Thoracic aorta (tissue), 2 donors: ENCODE measurements at places on chromosomes 16 and 17.

DNA sequence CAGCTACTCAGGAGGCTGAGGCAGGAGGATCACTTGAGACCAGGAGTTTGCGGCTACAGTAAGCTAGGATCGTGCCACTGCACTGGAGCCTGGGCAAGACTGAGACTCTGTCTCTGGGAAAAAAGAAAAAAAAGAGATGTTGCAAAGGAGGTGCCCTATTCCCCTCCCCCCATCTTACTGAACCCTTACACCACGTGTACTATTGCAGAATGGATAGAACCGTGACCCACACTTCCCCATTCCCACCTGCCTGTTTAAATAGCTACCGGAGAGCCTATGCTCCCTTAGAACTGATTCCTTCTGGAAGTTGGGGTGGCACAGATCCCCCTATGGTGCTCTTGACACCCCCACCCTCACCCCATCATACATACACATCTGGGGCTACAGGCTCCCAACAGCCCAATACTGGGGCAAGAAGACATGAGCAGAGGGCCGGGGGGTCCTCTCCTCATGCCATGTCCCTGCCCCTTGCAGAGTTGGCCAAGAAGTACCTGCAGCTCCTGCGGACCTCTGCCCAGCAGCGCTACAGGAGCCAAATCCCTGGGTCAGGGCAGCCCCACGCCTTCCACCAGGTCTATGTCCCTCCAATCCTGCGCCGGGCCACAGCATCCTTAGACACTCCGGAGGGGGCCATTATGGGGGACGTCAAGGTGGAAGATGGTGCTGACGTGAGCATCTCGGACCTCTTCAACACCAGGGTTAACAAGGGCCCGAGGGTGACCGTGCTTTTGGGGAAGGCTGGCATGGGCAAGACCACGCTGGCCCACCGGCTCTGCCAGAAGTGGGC, 35.7 kb downstream of the NLRC5 start:
- DNase-seq = no peak

- no peak for DNase-seq
These were observed 46.7 kb downstream of the C16orf82 start for GRCh38 chr16:27113341-27113841.

DNA sequence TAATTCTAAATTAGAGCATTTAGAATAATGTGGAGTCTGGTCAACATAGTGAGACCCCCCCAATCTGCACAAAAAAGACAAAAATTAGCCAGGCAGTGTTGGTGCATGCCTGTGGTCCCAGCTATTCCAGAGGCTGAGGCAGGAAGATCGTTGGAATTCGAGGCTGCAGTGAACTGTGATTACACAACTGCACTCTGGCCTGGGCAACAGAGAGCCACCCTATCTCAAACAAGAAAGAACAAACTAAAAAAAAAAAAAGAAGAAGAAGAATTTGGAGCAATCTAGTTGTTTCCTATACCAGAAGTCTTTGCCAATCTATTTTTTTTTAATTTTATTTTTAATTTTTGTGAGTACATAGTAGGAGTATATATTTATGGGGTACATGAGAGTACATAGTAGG, 6.0 kb downstream of the CETP start:
- DNase-seq = no peak

GRCh38 chr16:49498666-49499413, 125.2 kb downstream of the C16orf78 start:
- DNase-seq = no peak

DNA sequence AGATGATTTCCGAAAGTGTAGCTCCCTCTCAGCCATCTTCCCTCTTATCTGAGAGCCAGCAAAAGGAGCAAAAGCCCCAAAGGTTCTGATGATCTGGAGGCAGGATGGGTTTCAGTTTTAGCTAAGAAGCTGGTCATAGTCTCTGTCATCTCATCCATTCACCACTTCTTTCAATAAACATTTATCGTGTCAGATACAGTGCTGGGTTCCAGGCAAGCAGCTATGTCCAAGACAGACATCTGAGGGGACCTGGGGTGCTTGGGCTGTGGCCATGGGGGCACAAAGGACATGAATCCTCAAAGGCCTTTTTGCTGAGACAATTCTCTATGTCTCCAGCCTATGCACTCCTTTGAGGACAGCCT, 1.0 kb upstream of the ETV4 start:
- DNase-seq = no peak

GRCh38 chr17:33745047-33745760, 452.1 kb upstream of the ASIC2 start:
- DNase-seq = no peak

DNA sequence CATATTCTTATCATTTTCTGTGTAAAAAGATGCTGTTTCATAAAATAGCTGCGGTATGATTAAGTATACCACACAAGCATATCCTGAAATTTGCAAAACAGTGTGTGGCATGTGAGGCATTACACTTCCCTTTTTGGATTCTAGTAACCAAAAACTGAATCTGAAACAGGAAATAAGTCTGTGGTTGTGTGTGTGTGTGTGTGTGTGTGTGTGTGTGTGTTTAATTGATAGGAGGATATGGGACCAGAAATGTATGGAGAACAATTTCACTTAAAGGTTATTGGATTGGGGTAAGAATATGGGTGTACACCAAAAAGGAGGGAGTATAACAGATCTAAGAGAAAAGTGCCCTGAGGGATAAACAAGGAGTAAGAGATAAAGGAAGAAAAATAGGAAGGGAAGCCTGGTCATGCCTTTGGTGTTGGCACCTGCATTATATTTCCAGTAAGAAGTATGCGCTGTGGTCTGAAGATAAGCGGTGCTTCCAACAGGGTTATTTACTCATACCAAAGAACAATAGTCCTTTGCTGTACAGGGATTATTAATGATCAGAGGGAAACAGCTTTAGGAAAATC, 4.0 kb downstream of the LYRM1 start:
- no peak for DNase-seq

GRCh38 chr16:907842-908241, 62.9 kb downstream of the LMF1 start:
- no peak for DNase-seq

DNA sequence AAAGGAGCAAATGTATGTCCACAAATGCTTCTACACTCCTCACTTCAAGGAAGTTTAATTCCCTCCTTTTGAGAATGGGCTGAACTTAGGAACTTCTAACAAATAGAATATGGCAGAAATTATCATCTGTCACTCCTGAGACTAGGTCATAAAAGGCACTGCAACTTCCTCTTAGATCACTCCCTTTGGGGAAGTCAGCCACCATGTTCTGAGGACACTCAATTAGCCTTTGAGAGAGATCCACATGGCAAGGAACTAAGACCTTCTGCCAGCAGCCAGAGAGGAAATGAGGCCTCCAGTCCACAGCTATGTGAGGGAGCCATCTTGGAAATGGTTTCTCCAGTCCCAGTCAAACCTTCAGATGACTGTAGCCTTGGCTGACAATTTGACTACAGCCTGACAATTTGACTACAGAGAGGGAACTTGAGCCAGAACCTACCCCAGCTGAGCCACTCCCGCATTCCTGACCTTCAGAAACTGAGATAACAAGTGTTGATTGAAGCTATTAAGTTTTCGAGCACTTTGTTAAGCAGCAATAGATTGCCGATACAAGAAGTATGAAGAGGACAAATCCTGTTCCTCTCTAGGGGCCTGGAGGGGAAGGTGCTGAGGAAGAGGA, 113.4 kb upstream of the SEC14L1 start:
- no peak for DNase-seq

DNA sequence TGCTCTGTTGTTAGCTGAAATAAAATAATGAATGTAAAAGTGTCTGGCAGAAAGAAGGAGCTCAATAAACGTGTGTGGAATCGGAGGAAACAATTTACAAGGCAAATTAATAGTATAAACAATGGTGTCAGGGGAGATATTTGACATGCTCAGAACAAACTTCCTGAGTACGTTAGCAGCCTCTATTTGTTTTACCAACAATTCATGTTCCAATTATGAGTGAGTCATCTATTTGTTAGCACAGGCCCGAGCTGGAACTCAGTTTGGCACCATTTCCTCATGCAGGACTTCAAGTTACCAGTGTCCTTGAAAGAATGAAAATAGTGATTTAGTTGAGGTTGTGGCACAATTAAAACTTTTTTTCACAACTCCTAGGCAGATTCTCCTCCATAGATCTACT, 9.1 kb downstream of the ASIC2 start:
- peak; percentile 18 for DNase-seq

DNA sequence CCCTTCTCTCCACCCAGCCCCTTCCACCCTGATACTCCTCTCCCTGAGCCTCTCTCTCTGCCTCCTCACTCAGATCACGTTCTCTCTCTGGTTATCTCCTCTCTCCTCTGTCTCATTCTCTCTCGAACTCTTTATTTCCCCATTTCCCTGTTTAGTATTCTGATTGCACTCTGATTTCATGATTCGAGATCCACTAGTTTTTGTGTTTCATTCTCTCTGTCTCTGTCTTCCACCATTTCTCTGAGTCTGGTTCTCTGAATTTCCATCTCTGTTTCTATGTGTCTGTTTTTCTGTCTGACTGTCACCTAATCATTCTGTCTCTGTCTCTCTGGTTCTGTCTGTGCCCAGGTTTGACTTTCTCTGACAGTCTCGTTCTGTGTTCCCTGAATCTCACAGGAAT, 2.0 kb downstream of the SEZ6L2 start:
- DNase-seq = no peak

- no peak for DNase-seq
These were observed 190.9 kb downstream of the HS3ST3A1 start for GRCh38 chr17:13410874-13411273.

DNA sequence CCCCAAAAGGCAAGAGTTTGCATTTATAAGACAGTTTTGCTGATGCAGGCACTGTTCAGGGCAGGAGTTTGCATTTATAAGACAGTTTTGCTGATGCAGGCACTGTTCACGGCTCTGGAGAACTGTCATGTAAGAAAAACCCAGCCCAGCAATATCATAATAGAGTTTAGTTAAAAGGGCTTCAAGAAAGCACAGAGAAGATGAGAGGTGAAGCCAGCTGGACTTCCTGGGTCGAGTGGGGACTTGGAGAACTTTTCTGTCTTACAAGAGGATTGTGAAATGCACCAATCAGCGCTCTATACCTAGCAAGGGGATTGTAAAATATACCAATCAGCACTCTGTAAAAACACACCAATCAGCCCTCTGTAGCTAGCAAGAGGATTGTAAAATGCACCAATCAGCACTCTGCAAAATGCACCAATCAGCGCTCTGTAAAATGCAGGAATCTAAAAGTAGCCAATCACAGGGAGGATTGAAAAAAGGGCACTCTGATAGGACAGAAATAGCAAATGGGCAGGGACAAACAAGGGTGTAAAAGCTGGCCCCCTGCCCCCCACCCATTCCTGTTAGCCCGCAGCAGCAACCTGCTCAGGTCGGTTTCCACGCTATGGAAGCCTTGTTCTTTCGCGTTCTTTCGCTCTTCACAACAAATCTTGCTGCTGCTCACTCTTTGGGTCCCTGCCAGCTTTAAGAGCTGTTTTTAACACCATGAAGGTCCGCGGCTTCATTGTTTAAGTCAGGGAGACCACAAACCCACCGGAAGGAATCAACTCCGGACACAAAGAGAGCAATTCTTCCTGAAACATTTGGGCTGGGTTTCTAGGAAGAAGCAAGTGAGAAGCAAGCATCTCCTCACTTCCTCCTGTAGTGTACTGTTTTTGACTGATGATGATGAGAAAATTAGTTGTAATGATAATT, 1.8 kb upstream of the CBX1 start:
- no peak for DNase-seq

- DNase-seq = no peak
These were observed 622.2 kb upstream of the SALL1 start for GRCh38 chr16:51773071-51773890.

GRCh38 chr17:65208717-65209116, 71.5 kb downstream of the RGS9 start:
- DNase-seq = no peak

DNA sequence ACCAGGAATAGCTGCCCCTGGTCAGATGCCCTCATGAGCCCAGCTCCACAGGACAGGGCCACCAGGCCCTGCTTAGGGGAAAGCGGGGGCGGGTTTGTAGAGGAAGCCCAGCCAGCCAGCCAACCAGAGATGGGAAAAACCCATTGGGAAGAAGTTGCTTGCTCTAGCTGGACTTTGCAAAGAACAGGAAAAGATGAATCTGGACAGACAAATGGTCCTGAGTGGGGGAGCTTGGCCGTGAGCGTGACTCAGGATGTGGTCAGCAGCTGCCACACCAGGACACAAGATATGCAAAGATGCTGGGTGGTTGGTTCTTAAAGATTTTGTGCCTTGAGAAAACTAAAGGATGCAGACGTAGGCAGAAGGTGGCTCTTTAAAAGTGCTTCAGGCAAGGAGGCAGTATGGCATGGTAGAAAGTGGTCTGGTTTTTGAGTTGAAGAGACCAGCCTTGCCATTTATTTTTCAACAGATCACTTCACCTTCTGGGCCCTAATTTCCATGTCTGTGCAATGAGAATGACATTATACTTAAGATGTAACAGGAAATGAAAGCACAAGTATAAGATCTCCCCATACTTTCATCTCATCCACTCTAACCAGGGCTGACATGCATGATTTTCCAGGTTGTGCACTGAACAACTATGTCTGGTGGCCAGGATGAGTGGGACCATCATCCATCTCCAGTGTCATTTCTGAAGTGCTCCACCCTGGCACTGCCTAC, 27.8 kb upstream of the HEATR6 start:
- DNase-seq = no peak

- no peak for DNase-seq
These were observed 26.4 kb downstream of the ARHGAP17 start for GRCh38 chr16:24988593-24989338.

DNA sequence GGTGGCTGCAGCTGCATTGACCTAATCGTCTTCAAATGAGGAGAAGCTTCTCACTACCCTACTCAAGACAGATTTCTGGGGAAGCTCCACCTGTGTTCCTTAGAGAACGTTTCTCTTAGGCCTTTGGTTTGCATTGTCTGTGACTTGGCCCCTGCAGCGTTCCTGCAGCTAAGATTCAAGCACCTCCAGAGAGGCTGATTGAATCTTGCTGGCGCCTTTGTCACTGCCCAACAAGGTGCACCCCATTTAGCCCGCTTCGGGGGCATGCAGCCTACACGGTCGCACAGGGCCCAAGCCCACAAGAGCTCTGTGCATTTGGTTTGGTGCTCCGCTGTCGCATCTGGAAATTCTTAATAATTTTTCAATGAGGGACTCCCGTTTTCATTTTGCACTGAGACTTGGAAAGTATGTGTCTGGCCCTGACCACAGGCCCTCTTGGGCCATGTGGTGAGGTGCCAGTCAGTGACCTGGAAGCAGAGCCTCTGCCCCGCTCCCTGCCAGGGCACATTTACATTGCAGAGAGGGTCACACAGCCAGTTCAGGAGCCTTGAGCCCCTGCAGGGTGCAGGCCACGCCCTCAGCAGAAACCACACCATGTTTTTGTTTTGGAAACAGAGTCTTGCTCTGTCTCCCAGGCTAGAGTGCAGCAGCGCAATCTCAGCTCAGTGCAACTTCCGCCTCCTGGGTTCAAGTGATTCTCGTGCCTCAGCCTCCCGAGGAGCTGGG, 51.1 kb upstream of the CACNG5 start:
- no peak for DNase-seq

DNA sequence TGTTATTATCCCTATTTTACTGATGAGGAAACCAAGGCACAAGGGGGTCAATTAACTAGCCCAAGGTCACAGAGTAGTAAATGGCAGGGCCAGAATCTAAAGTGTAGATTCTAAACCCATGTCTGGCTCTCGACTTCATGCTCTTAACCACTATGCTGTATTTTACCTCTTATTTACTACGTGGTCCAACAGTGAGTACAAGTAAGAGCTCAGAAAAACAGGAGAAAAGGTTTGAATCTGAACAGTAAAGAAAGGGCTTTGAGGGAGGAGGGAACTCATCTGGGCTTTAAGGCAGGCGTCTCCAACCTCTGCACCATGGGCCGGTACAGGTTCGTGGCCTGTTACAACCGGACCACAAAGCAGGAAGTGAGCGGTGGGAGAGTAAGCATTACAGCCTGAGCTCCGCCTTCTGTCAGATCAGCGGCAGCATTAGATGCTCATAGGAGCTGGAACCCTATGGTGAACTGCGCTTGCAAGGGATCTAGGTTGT, 62.9 kb downstream of the SMURF2 start:
- DNase-seq = no peak
